Activated naive CD8-positive, alpha-beta T cell treated with anti-CD3 and anti-CD28 coated beads for 36 hours (primary cell): ENCODE measurements at places on chromosomes 3 and 15.

DNA sequence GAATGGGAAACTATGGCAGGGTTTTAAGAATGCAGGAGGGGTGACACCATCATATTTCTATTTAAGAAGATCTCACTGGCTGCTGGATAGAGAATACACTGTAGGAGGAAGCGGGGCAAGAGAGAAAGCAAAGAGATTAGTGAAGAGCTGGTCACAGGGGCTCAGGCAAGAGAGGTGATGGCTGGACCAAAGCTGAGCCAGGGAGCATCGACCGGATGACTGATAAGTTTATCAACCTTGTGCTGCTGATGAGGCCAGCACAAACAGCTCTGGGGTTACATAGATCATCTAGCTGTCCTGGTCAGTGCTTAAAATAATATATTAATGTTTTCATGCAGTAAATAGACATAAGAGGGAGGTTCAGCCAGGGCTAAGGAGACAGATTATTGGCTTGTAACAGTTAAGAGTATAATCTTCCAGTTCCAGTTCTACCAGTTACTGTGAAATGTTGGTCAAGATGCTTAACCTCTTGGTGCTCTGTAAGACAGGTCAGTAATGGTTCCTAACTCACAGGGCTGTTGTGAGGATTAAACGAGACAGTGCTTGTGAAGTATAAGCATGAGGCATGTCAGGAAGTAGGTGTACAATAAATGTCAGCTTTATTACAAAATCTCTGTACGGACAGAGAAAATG lies 201.0 kb upstream of the FEZF2 start:
- no peak for DNase-seq

DNA sequence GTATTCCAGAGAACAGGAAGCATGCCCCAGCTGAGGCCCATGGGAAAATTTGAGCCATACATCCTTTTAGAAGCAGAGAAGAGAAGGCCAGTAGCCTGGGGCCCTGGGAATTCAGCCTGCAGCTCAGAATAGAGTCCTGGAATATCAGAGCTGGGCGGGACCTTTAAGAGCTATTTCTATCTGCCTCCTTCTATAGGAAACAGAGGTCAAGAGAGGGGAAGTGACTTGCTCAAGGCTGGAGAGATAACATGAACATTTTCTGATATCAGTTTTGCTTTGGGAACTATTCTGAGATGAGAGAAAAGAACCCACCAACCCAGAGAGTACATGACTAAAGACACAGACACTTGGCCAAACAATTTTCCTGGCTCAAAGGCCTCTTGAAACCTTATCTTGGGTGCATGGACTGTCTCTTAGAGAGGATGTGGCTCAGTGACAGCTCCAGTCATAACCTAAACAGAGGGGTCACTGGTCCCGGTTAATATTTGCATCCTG lies 26.0 kb downstream of the MASP1 start:
- DNase-seq: no peak

DNA sequence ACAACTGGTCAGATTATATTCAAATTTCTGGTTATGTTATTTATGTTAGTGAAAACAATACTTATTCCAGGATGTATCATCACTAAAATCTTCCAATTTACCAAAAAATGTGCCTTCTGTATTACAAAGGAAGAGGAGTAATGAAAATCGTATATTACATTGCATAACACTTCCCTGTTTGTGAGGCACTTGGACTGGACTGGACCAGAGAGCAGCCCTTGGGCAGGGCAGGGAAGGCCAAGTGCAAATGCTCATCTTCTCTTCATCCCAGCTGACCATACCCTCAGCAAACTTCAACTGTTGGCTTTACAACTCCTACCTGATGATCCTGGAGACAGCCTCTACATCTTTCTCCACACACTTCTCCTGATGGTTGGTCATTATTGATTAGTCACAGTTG lies 285.7 kb upstream of the MME start:
- no peak for DNase-seq

DNA sequence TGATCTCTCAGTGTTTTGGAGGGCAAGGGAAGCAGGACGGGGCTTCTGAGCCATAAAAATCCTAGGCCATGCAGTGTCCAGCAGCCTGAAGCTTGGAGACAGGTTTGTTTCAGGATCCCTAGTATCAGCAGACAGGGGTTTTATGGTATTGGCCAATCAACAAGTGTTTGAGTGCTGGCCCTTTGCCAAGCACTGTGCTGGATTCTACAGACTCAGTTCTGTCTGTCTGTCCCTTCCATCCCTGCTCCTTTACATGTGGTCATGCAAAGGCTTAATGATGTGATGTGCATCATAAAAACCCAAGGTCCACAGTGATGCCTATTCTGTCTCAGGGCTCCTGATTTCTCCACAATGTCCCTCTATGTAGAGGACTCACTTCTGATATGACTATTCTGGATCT lies 184.1 kb downstream of the LRTM1 start:
- no peak for DNase-seq

DNA sequence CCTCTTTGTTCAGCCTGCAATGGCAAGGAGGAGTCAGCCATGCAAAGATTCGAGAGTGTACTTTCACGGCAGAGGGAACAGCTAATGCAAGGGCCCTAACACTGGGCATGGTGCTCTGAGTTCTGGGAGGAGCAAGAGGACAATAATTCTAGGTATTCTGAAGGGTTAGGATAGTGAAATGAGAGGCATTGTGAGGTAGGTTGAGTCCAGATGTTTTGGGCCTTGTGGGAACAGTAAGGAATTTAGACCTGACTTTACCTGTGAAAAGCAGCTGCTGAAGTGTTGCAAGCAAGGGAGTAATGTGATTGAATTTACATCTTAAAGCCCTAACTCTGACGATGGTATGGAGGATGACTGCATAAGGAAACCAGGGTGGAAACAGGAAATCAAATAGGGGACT lies 211.6 kb downstream of the CNTN3 start:
- DNase-seq: no peak

GRCh38 chr15:78362716-78363380 lies 22.7 kb downstream of the CRABP1 start:
- DNase-seq: no peak

DNA sequence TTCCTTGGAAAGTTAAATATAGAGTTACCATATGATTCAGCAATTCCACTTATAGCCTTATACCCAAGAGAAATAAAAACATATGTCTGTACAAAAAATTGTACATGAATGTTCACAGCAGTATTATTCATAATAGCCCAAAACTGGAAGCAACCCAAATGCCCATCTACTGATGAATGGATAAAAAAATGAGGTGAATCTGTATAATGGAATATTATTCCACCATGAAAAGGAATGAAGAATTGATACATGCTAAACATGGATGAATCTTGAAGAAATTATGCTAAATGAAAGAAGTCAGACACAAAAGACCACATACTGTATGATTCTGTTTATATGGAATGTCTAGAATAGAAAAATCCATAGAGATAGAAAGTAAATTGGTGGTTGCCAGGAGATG lies 61.4 kb downstream of the TTC23 start:
- DNase-seq: no peak

- DNase-seq: no peak
Observed at GRCh38 chr3:119120480-119120879, 25.5 kb upstream of the TEX55 start.

- no peak for DNase-seq
Observed at GRCh38 chr3:75737831-75738493, 47.4 kb downstream of the ZNF717 start.

DNA sequence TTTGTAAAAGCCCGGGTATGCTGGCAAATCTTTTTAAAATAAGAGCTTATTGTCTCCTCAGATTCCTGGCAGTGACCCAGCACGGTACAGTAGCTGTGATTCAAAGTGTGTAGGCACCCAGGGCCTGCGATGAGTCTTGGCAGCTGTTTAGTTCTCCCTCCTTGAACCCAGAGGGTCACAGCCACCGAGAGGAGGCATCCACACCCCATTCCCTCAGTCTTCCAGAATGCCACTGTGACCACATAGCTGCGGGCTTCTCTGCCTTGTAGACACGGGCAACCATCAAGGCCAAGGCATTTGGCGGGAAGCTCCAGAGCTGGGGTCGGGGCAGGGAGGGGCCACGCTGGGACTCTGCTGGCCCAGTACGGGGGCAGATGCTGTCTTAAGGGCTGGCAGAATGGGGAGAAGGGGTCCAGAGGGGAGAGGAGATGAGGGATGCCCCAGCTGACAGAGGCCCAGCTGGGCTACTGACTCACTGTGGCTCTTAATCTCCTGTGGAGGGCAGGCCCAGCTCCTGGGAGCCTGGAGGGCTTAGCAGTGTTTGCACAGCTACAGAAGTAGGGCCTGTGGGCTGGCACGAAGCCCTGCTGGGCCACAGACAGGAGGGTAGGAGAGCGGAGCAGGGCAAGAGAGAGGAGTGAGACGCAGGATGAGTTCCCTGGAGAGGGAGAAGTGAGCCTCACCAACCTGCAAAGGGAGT lies 68.8 kb upstream of the DLG1 start:
- DNase-seq: no peak

- no peak for DNase-seq
Observed at GRCh38 chr3:138845181-138845601, 10.5 kb upstream of the PIK3CB start.

DNA sequence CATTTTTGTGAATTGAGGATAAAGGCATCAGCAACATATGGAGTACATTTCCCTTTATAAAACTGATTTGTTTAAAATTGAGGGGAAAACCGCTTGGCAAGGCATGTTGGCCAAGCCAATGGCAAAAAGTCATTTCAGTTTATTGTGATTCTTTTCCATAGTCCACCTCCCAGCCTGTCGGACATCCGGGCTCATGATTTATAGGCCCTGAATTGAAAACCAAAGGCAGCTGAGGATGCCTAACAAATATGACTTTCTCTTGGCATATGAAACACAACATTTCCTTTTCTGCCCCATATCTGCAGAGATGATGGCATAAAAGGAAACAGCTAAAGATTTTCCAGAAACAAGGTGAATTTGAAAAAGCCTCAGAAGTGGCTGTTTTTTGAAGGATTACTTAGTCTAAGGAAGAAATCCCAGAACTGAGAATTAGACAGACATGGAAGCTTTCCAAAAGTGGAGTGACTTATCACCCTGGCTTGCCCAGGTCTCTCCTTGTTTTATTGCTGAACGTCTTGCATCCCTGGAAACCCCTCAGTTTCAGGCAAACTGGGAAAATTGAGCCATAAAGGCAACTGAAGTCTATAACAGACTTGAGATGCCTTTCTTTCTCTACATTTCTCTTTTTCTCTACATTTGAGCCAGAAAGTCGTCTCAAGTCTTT lies 74.0 kb downstream of the COL8A1 start:
- DNase-seq: no peak

DNA sequence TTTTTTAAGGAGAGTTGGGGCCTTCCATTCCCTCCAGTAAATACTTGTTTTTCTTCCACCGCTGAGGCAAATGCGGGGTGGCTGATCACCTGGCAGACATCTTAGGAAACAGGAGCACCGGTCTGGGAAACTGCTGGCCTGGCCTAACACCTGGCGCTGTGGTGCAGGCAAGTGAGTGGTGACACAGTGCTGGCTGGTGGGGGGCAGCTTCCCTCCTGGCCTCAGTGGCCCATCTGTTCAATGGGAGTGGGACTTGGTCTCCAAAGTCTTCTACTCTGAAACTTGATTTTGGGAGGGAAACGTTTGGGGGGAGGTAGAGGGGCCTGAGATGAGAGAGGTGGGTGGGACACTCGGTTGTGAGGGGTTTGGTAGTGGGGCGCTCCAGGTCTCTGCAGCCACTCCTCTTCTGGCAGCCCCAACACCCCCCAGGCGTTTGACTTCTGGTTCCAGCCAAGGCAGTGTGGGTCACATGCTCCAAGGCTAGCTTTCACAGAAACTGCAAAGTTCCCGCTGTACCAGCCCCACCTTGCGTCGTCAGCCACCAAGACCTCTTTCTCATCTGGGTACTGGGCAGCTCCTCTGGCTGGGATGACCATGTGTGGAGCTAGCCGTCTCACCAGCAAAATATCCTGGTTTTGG lies 4.7 kb downstream of the GHRL start:
- DNase-seq: no peak

- DNase-seq: no peak
Observed at GRCh38 chr15:25859838-25860645, 3.1 kb downstream of the ATP10A start.
